ENCODE measurements at places on chromosomes 4 and X.

DNA sequence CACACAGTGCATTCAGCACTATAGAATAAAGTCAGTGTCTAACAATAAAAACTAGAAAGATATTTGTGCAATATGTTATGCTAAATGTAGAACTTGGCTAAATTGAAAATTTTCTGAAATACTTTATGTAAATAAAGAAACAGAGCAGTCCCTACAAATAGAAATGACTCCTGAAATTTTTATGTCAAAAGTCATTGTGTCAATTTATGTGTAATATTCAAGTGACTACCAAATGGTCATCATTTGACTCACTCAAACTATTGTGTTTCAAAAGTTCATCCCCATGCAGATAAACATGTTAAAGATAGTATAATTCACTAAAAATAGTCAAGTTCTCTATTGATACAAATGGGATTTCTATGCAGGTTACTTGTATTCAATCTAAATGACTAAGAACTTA, 17.9 kb downstream of the LRBA start:
- no peak for DNase-seq

GRCh38 chr4:123052007-123052406, 129.6 kb upstream of the NUDT6 start:
- no peak for DNase-seq

DNA sequence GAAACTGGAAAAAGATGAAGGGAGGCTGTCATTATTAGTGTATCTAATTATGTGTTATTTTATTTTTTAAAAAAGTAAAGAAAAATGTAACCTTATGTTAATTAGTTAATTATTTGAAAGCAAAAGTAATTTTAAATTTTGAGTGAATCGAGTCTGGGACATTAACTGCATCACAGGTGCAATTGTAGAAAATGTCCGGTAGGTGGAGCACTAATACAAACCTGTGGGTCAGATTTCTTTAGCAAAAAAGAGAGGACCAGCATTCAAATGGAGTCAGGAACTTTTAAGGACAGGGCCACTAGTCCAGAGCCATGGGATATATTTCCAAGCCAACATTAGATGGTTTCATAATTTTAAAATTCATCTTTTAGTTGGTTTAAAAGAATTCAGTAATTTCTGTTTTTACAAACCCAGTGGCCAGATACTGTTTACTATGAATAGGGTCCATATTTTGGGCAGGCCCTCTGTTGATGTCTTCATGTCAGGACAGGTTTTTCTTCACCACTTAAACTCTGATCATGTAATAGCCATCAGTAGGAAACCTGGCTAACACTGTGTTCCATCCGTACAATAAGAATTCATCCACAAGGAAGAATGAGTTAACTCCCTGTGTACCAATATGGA, 27.2 kb downstream of the BST1 start:
- DNase-seq, result peak; percentile 48

DNA sequence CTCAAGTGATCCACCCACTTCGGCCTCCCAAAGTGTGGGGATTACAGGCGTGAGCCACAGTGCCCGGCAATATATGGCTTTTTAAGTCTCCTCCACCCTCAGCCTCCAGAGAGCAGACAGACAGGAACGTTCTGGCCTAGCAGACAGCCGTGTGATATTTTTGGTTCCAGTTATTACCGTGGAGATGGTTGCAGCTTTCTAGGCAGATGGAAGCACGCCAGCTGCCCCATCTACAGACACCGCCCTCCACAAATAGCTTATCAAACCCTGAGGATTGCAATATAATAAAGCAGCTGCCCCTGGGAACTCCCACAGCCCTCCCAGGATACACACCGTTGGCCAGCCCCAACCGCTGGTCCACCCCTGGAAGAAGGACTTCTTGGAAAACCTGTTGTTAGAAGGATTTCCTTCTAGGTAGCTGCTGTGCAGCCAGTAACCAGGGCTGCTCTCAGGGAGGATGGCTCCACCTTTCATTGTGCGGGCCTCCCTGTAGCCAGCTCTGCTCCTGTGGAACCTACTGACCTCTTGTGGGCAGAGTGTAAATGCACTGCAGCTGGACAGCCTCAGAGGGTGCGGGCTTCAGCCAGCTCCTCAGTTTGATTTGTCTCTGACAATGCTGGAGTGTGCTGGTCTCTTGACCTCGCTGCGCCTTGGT, 44.0 kb downstream of the SLC25A5 start:
- DNase-seq, result no peak

GRCh38 chr4:183599284-183599683, 59.7 kb downstream of the RWDD4 start:
- DNase-seq, result no peak

DNA sequence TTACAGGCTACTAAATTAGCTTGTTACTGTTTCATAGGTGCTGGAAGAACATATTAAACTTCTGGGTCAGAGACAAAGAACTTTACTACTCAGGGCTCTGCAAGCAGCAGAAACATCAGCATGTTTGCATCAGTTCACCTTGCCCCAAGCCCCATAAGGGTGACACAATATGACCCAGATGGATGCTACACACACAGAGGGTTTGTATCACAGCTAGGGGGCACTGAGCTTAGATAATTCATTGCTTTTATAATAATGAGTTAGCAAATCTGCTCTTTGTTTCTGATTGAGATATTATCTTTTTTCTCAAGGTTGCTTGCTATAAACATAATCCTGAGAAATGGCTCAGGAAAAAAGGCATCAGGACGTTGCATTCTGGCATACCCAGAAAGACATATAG, 4.8 kb upstream of the SYNPO2 start:
- DNase-seq, result no peak

DNA sequence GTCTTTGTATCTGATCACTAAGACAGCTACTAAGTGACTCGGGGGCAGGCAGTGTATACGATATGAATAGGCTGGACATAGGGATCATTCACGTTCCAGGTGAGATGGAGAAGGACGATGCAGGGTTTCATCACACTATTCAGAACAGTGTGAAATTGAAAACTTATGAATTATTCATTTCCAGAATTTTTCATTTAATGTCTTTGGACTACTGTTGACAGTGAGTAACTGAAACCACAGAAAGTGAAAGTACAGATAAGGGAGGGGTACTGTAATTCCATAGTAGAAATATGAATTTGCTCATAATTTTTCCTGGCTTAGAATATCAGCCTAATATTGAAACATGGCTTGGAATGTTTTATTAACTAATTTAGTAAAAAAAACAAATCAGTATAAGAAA, 24.4 kb downstream of the TMEM144 start:
- no peak for DNase-seq

DNA sequence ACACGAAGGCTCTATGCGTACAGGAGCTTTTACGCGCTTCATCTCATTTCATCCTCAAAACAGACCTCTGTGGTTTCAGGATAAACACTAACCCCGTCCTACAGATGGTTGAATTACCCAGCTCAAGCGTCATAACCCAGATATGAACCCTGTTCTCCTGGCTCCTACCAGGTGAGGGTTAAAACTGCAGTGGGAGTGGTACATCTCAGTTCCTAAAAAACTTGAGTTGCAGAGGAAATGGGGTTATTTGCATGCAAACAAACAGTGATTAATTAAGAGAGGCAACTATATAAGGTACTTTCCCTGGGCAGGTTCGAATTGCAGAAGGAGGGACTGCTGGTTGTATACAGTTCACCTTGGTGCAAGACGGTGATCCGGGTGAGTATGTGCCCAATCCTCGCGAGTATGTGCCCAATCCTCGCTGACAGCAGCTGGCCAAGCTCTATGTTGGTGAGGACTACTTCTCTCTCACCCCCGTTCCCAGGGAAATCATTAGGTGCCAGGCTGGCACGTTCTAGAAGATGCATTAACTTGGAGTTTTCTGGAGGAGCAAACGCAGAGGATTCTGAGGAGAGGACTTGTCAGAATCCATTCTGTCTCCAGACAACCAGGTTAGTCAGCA, 72.6 kb downstream of the FHDC1 start:
- no peak for DNase-seq

- DNase-seq, result no peak
These were observed 677.1 kb downstream of the ADGRL3 start for GRCh38 chr4:61877266-61877665.

- no peak for DNase-seq
These were observed at the start of gene NWD2 for GRCh38 chr4:37244583-37245390. Gene NWD2 (plus strand): TSS chr4:37244743. CDS start chr4:37245068, 325 bp downstream.

- no peak for DNase-seq
These were observed 8.2 kb upstream of the ABCG2 start for GRCh38 chr4:88166608-88167007.

GRCh38 chr4:77742054-77742453, 77.1 kb downstream of the CNOT6L start:
- no peak for DNase-seq

DNA sequence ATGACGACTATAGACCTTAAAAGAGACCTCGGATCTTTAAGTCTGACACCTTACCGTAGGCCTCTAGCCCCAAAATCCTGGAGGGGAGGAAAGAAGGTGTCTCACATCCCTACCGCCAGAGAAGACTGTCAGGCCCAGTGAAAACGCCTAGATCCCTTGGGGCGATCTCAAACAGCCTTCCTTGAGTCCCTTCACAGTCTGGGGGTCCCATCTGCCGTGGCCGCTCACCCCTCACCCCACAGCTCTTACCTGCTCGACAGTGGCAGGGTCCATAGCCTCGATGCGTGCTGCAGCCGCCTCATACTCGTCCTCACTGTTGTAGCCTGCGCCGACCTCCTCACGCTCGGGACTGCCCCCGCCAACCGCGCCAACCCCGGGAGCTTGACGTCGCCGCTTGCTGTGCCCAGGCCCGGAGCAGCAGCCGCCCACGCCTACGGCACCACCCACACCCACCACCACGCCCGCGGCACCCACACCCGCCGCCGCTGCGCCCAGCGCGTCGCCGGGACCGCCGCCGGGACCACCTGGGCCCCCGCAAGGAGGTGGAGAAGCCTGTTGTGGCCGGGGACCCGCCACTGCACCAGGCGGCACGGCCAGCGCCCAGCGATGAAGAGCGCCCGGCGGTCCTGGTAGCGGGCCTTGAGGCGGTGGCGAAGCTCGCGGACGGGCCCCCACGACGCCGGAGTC, 536 bp downstream of the OTUD5 start:
- peak; percentile 60 for DNase-seq

- DNase-seq, result no peak
These were observed 37.9 kb upstream of the NKAP start for GRCh38 chrX:119981286-119982070.

GRCh38 chr4:124152132-124152531, 560.4 kb downstream of the ANKRD50 start:
- DNase-seq, result no peak

- DNase-seq, result no peak
These were observed 11.7 kb upstream of the QRFPR start for GRCh38 chr4:121392426-121393086.

DNA sequence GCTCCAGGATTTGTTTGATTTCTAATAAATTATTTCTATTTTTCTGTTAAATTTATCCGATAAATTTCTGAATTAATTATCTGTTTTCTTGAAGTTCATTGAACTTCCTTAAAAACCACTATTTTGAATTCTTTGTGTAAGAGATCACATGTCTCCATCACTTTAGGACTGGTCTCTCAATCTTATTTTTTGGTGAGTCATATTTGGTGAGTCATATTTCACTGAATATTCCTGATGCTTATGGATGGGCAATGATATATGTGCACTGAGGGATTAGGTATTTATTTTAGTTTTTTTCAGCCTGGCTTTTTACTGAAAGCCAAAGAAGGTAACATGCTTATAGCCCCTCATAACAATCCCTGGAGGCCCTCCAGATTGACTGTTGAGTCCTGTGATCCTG, 48.5 kb upstream of the IL15 start:
- DNase-seq, result no peak

- DNase-seq, result no peak
These were observed 644 bp upstream of the EBP start for GRCh38 chrX:48520976-48521352.

DNA sequence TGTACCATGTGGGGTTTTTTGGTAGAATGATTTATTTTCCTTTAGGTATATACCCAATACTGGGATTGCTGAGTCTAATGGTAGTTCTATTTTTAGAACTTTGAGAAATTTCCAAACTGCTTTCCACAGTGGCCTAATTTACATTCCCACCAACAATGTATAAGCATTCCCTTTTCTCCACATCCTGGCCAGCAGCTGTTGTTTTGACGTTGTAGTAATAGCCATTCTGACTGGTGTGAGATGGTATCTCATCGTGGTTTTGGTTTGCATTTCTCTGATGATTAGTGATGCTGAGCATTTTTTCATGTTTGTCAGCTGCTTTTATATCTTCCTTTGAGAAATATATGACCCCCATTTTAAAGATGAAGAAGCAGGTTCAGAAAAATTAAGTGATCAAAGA, 153.7 kb downstream of the CBR4 start:
- no peak for DNase-seq

DNA sequence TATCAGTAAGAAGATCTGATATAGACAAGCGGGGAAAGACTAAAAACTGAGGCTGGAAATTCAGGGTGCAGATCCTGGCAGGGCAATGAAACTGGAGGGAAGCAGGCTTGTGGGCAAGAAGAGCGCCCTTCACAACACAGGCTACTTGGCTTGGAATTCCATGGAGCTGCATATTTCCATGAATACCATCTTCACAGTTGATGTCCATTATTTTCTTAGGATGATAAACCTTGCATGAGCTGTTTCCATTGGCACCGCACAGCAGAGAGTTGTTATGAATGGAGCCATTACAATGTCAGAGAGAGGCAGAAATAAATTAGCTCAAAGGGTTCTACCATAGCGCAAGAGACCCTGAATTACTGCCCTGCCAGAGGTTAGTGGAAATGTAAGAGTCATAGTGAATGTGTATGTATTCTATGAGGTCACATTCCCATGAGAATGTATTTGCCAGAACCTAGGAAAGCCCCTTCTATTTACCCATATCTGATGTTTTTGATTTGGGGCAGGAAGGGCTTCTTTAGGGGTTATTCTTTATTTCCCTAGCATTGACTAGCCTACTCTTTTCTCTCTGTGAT, 215.6 kb downstream of the PALLD start:
- no peak for DNase-seq

- no peak for DNase-seq
These were observed 54.4 kb downstream of the CBR4 start for GRCh38 chr4:168955674-168956073.

- no peak for DNase-seq
These were observed 117.2 kb downstream of the TEX13C start for GRCh38 chrX:125436855-125437254.

DNA sequence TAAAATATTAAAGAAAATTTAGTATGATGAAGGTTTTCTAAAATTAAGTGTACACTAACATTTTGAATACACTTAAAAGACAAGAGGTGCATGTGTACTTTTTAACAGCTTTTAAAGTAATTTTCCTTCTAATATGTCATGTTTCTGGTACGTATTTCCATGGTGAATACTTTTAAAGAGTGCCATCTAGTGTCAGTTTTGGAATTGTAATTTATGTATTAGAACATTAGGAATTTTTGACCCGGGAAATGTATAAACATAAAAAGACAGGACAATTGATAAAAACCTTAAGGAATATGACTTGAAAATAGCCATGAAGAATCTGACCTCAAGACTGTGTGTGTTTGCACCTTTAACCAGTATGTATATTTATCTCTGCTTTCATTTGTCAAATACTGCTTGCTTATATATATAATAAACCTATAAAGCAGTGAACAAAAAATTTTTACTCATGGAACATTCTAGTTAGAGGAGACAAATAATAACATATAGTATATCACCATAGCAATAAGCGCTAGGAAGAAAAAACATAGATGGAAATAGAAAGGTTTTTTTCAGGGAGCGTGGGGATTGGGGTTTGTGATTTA, 7.2 kb downstream of the GSTCD start:
- DNase-seq, result peak; percentile 17

All from central memory CD4-positive, alpha-beta T cell (primary cell).